ENCODE measurements at places on chromosomes 5 and 9.

DNA sequence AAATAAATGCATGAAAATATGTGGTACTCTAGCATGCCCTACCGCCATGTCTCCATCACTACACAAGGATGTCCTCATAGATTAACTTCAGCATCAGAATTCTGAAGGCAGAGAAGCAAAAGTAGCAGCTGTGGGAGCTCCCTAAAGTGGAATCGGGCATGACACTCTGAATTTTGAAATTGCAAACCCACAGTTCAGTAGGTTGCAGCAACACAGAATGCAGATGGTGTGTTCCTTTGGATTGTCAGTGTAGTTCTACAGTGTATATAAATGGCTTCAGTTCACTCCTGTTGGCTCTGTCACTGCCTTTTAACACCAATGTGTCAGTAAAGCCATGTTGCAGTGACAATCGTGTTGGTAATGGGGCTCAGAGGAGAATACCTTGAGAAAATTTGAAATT is 973.6 kb upstream of the WWC1 start:
- no peak for DNase-seq

- DNase-seq: no peak
These were observed 4.9 kb downstream of the SMIM3 start for GRCh38 chr5:150783422-150783928.

DNA sequence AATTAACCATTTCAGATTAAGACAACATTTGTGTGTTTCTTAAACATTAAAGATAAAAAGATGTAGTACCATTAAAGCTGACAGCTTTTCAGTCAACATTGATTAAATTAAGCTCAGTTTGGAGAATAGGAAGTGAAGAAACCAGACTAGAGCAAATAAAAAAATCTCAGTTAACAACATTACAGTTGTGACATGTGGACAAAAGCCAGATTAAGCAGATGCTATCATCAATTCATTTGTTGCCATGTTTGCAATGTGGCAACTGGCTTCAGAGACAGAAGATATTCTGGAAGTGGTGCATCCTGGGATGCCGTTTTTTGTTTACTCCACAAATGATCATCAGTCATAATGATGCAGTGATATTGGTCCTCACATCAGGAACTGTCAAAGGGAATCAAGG is 70.3 kb upstream of the CNTLN start:
- DNase-seq: no peak

DNA sequence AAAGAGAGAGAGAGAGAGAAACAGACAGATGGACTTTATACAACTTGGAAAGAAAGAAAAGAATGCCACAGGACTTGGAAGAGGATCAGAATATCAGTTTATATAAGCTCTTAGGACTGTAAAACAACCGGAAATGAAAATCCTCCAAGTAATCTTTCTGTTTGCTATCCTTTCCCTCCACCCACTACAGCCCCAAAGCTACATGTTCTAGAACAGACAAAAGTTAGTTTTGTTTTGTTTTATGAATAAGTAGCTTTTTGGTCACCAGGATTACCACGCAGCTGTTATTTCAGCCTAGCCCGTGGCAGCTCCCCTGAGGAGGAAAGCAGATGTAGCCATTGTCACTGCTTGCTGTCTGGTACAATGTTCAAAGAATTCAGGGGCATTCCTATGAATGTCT is 66.6 kb downstream of the SH3TC2 start:
- DNase-seq: no peak

GRCh38 chr9:108953983-108954574 is 19.9 kb downstream of the ABITRAM start:
- no peak for DNase-seq

DNA sequence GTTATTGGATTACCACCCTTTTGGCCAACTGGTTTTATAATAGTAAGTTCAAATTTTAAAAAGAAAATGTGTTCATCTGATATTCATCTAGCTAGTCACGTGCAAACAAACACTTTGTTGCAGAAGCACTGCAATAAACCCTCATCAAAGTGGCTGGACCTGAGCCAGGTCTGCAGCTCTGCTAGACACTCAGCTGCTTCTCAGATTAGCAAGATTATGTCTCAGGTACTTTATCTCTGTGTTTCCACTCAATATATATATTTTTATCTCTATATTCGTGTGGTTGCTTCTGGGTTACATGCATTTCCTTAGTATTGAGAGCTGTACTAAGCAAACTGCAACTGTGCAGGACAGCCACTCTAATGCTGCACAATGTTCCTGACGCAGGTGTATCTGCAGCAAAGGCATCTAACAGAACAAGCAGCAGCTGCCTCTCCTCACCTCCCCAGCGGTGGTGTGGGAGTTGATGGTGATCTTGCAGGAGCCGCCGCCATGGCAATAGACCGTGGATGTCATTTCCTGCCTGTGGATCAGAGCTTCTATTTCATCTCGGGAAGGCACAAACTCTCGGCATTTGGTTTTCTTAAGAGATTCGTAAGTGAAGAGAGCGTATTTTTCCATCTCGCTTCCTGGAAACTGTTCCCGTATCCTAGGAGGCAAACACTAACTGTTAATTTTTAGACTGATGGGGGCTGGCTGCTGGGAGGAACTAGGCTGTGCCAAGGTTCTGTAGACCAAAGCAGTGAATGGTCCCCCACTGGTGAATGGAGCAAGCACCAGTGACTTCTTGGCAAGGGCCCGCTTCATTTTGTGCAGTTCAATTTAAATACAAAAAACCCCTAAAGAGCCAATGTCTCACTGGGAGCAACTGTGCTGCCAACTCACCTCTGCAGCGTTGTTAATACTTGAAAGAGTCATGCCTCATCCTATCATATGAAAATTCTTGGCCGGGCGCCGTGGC is 56.7 kb upstream of the RETREG1 start:
- DNase-seq: no peak

- DNase-seq: no peak
These were observed 82.8 kb upstream of the TLE1 start for GRCh38 chr9:81772144-81772543.

DNA sequence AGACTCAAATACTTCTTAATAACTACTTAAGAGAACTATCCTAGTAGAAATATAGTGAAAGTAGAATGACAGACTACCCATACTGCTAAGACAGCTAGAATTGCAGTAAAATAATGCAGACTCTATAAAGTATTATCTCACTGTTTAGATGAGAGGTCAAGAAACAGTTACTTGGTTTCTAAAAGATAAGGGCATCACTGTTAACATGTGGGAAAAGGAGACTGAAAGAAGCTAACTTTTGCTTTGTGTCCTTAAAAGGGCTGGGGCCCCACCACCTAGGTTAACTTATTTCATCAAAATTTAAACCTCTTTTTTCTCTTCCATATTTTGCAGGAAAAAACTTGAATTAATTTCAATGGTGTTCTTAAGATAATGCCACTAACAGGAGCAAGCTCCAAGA is 204.3 kb downstream of the CNTLN start:
- DNase-seq: no peak

DNA sequence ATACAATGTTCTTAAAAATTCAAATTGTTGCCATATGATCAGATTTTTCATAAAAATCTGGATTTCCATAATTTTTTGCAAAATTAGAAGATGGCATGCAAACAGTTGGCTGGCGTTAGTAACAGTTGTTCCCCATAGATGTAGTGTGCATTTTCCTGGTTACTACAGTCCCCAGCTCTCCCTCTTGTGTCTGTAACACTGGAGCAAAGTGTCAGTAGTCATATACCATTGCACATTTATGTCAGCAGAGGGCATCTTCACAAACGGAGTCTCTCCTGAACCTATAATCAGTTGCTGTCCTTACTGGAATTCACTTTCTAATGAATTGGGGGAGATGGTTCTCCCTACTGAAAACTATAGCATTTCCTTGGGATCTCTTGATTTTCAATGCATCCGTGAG is 44.7 kb upstream of the DMAC1 start:
- DNase-seq: no peak
